BJ (cell line): ENCODE measurements at places on chromosomes 7 and 10. TPM values are rescaled to one million over a fixed set of nuclear protein-coding genes. Genes with fewer than 3 reads are reported as not detected.

DNA sequence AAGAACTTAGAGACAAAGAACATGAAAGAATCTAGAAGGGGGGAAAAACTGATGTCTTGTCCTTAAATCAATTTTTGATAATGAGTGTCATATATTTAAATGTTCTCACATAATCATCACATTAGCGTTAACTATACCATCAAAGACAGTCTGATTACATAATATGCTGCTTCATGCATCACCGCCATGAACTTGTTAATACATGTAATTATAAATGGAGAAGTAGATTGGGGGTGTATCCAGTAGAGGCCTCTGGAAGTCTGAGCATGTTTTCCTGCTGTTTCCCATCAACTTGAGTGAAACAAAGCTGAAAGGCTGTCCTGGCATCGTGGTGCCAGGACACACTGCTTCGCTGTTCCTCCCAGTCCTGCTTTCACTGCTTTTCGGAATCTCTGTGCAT lies 48.2 kb downstream of the PRLHR start:
- DNase-seq = no peak

GRCh38 chr10:73827346-73828089 lies 16.1 kb upstream of the NDST2 start:
- DNase-seq = no peak

DNA sequence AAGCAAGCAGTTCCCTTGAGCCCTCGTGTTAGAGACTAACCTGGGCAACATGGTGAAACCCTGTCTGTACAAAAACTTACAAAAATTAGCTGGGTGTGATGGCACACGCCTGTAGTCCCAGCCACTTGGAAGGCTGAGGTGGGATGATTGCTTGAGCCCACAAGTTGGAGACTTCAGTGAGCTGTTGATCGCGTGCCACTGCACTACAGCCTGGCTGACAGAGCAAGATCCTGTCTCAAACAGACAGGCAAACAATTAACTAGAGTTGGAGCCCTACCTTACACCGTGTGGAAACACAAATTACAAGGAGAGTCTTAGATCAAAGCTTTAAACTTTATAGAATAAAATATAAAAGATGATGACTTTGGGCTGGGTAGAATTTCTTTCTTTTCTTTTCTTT lies 219.5 kb downstream of the CUX1 start:
- no peak for DNase-seq

DNA sequence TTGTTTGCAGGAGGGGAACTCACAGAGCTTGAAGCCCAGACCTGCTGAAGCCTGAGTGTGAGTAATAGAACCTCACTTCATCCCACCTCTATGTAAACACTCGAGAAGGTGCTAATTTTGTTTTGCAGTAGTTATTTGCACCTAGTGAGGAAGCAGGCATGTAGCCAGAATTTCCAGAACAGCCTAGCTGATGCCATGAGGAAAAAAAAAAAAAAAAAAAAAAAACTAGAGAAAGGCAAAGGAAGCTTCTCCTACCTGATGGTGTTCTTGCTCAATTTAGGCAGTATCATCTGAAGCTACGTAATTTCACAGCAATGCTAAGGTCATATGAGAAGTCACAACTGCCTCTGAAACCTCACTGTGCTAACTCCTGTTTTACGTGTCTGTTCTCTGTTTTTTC lies 13.6 kb upstream of the GPR37 start:
- DNase-seq = no peak

DNA sequence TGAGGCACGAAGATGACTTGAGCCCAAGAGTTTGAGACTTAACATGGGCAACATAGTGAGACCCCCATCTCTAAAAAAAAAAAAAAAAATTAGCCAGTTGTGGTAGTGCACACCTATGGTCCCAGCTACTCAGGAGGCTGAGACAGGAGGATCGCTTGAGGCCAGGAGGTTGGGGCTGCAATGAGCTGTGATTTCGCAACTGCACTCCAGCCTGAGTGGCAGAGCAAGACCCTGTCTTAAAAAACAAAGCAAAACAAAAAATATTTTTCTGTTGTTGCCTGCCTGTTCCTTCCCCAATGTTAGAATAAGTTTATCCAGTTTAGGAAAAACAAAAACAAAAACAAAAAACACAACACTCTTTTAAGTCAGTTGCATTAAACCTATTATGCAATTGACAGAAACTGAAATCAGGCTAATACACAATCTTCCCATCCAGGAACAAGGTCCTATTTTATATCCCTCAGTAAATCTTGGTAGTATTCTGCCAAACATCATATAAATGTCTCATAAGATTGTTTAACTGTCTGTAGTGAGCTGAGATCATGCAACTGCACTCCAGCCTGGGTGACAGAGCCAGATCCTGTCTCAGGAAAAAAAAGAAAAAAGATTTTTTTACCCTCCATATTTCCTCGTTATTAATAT lies 4.9 kb downstream of the PILRA start:
- no peak for DNase-seq

DNA sequence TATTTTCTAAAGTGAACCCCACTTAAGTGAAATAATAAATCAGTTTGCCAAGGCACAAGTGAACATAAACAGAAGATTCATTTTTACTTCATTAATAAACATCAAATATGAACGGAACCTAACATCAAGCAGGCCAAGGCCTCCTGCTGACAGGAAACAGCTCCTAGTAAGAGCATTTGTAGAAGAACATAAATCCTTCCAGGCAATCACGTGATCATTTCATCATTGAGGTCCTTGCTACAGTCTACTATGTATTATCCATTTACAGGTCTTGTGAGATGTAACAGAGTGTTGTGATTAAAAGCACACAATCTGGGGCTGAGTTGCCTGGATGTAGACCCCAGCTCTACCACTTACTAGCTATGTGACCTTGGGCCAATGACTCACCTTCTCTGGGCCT lies 70.6 kb downstream of the CALD1 start:
- DNase-seq = no peak

The MICALL2 gene
- 5.4 and 11.1 TPM in 2 replicates for polyA plus RNA-seq

The ASZ1 gene
- polyA plus RNA-seq = not detected in 2 replicates

The DCLRE1A gene
- polyA plus RNA-seq = 3.2 and 5.6 TPM in 2 replicates

The CLRN3 gene
- not detected in 2 replicates for polyA plus RNA-seq

The CALHM3 gene
- polyA plus RNA-seq = 0.09 TPM in 1 of 2 replicates, not detected in the other
